ENCODE measurements at places on chromosomes 11 and 22.

DNA sequence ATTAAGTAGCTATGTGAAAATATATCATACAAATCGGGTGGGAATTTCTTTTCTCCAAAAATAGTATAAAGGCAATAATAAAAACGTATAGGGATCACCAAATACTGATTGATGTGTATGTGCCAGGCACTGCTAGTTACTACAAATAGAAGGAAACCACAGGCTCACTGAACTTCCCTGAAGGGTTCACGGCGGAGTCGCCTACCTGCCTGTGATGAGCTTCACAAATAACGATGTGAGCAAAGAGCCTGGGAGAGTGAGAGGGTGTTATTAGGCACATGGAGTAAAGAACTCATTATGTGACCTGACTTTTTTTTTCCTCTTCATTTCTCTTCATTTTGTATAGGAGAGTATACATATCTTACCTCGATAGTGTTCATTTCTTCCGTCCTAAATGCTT is 36.0 kb upstream of the L3MBTL2 start:
- no peak for DNase-seq

- DNase-seq = no peak
Observed at GRCh38 chr22:49685686-49686085, 142.0 kb downstream of the BRD1 start.

DNA sequence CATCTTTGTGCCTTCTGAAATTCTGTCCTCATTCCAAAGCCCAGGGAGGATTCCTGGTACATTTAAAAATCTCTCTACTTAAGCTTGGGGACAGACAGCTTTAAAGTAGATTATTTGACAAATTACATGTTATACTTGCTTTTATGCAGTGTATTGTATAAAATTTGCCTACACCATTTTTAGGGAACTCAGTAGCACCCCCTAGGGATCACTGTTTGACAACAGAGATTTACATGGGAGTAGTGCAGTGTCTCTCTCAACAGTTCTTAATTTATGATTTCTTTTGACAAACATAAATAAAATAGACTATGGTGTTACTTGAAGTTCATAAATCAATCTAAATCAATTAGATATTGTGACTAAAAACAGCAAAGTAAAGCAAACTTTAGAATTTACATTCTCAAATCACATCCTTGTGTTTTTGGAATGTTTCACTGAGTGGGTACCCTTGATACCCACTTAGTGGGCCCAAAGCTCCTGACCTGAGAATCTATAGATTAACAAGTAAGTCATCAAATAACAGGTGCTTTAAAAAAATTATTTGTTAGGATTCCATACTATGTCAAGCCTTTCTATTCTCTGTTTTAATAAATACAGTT is 428.8 kb downstream of the DYNC2H1 start:
- DNase-seq = no peak

GRCh38 chr11:119179983-119180382 is 5.3 kb upstream of the NHERF4 start:
- DNase-seq = peak; percentile 92

- DNase-seq = no peak
Observed at GRCh38 chr11:130814440-130815096, 101.7 kb downstream of the SNX19 start.

DNA sequence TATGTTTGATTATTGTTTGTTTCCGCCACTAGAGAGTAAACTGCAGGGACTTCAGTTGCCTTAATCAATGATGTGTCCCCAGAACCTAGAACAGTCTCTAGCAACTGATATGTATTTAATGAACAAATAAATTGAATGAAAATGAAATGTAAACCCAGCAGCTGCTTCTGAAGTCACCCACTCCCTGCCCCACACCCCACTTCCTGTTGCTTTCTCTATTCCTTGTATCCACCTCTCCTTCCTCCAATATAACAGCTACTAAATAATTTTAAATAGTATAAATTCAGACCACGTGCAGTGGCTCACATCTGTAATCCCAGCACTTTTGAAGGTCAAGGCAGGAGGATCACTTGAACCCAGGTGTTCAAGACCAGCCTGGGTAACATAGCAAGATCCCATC is 15.8 kb downstream of the MYH9 start:
- DNase-seq = no peak

GRCh38 chr11:122146475-122146874 is 30.5 kb upstream of the BLID start:
- no peak for DNase-seq
